PC-9 (cell line): ENCODE measurements at places on chromosomes 2 and 18. TPM values are rescaled to one million over a fixed set of nuclear protein-coding genes. Genes with fewer than 3 reads are reported as not detected.
A peak's percentile ranks its signal among the peaks of the same experiment; 100 is the strongest.

DNA sequence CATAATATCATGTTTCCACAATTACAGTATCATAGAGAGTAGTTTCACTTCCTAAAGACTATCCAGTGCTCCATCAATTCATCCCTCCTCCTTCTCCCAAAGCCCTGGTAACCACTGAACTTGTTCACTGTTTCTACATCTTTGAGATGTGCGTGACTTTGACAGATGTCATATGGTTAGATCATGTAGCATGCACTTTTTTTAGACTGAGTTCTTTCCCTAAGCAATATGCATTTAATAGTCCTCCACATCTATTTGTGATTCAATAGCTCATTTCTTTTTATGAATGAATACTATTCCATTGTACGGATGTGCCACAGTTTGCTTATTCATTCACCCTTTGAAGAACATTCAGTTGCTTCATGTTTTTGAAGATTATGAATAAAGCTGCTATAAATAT lies 560.4 kb upstream of the LRRTM4 start:
- no peak for DNase-seq

TUBA4B gene
- total RNA-seq, result not detected in 2 replicates

DNA sequence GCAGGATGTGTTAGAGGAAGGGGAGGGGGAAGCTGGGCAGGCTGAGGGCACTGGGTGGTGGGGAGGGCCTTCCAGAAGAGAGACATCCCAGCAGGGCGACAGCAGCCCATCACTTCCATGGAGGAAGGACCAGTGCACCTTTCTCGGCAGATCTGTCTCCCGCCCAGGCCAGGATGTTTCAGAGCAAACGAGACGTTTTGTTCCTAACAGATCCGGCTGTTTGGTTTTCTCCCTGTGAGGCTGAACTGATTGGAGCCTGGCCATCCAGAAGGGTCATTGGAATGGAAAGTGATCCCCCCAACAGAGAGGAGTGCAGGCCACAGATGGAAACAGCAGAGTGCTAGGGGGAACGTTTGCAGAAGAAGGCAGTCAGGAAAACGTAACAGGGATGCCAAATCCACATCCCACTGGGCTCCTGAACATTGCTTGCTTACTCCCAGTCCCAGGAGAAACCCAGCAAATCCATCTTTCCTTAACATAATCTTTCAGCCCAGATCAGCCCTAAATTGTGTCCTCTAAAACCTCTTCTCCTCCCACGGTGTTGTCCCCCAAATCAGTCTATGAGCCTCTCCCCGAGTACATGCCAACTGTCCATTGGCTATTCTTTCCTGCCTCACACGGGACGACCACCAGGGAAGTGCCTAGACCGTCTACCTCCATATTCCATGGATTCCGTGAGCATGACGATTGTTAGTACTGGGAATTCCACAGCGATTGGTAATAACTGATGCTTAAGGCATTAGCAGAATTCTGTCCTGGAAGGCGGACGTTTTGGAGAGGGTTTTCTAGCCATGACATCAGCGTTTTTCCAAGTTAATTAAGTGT lies 126.8 kb downstream of the SEPTIN10 start:
- no peak for DNase-seq

CDK5R2 gene
- 0.17 and 0.20 TPM in 2 replicates for total RNA-seq

FAM237A gene
- total RNA-seq, result not detected in 2 replicates

CXXC1 gene
- total RNA-seq, result 48.2 and 54.7 TPM in 2 replicates

DNA sequence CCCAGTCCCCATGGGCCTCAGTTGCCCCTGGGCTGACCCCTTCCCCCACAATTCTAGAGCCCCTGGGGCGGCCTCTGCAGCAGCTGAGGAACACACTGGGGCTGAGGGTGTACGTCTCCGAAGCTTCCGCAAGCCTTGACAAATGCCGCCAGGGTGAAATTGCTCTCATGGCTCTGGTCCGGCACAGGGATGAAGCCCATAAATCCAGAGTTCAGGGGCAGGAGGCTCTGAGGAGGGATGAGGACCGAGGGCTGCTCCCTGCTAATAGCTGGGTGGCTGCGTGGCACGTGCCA lies 27.1 kb upstream of the OTOS start:
- DNase-seq, result no peak

PJVK gene
- total RNA-seq, result 14.6 and 16.9 TPM in 2 replicates

GRCh38 chr2:98658816-98659490 lies 50.6 kb downstream of the UNC50 start:
- no peak for DNase-seq

DSG1 gene
- not detected in 2 replicates for total RNA-seq

DNA sequence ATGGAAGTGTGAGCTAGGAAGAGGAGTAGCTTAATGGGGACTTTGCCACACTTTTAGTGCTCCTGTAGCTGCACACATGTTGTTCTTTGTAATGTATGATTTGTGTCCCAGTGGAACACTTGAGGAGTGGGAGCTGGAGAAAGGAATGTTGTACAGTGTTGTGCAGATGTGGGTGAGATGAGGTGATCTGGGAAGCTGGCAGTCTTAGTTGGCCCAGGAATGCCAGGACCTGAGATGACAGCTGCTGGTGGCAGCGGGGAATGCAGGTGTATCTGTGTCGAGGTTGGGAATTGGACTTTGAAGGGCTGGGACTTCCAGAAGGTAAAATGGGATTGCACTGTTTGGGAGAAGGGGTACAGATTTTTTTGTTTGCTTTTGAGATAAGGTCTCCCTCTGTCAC lies 23.6 kb downstream of the NEDD4L start:
- DNase-seq, result no peak

DNA sequence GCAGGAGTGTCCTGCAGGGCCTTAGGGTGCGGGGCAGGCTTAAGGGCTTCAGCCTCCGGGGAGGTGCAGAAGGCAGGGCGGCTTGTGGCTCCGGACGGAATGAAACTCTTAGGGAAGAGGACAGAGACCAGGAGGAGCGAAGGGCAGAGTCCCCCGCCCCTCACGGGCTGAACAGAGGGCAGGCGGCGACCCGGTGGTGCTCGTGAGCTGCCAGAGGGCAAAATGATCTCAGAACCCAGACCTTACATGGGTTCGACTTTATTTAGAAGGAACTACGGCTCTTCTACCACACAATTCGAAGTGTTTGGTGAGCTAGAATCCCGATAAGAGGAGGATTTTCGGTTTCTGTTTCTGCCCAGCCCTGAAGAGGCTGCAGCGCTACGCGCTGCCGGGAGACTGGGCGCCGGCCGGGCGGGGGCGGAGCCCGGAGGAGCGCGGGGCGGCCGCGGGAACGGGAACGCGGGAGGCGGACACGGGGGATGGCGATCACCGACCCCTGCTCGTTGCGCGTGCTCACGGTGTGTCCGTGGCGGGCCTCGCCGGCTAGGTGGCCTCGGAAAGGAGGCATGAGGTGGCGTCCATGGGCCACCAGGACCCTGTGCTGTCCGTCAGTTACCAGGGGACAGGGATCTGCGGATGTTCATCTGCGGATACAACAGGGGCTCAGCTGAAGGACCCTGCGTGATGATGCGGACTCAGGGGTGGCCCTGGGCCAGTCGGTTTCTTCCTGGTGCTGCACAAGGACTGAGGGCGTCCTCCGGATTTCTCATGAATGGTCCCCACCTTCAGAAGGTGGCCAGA lies 4.2 kb upstream of the SP100 start:
- DNase-seq, result peak; percentile 55

- DNase-seq, result no peak
Measured at GRCh38 chr2:136025057-136025973, 39.9 kb upstream of the DARS1 start.

MROH2A gene
- 1.4 and 2.9 TPM in 2 replicates for total RNA-seq

DNA sequence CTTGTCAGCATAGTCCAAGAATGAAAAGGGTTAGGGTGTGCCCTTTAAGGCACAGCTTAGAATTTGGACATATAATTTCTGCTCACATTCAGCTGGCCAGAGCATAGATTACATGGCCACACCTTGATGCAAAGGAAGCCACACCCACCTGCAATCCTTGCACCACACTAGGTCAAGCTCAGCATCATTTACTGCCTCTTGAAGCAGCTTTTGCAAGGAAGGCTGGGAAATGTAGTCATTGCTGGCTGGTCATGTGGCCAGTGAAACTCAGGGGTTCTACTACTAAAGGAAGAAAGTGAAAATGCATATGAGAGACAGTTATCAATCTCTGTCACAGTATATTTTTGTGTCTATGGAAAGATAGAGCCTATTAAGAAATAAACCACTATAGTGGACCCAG lies 159.3 kb downstream of the GFPT1 start:
- no peak for DNase-seq

SLC66A3 gene
- total RNA-seq, result 11.9 and 17.4 TPM in 2 replicates

CCDC85A gene
- total RNA-seq, result 0.10 TPM in 1 of 2 replicates, not detected in the other

- no peak for DNase-seq
Measured at GRCh38 chr18:35158728-35159450, 81.9 kb upstream of the ZNF397 start.

TET3 gene
- total RNA-seq, result 17.1 and 19.1 TPM in 2 replicates

GRCh38 chr2:150188177-150188576 lies 299.3 kb downstream of the RND3 start:
- no peak for DNase-seq

QPCT gene
- 2.6 and 3.0 TPM in 2 replicates for total RNA-seq

GRCh38 chr2:196849895-196850294 lies 40.7 kb upstream of the C2orf66 start:
- peak; percentile 1 for DNase-seq

SKOR2 gene
- total RNA-seq, result not detected in 2 replicates
